ENCODE measurements at places on chromosomes 2 and 18.

- peak; percentile 31 for DNase-seq
Measured at GRCh38 chr2:26691881-26692278, 642 bp upstream of the KCNK3 start.

DNA sequence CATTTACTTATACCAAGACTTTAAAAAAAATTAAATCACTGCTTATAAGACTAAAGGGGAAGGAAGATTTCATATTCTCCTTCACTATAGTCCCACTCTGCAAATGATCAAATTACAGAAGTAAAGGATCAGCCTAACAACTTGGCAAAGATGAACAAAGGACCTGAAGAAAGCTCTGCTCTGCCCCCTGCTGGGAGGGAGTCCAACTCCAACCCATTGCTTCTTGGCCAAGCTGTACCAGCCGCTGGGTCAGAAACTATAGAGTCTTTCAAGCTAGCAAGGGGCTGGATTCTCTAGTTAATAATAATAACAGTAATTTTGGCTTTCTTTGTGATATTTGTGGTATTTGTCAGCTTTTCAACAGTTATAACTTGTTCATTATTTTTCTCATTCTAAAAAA lies 927.0 kb upstream of the CRIM1 start:
- DNase-seq, result no peak

DNA sequence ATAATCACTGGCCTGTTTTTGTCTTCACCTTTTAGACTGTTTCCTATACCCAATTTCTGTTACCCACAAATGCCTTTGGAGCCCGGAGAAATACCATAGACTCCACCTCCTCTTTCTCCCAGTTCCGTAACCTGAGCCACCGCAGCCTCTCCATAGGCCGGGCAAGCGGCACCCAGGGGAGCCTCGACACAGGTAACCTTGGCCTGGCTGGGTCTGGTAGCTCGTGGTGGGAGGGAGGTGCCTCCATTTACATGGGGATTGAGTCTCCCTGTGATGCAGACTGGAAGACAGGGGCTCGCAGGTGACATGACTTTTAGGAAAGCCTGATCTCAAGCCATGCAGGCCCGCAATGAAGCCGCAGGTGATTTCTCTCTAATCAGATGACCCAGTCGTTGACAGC lies 100.6 kb downstream of the CABLES1 start:
- no peak for DNase-seq

DNA sequence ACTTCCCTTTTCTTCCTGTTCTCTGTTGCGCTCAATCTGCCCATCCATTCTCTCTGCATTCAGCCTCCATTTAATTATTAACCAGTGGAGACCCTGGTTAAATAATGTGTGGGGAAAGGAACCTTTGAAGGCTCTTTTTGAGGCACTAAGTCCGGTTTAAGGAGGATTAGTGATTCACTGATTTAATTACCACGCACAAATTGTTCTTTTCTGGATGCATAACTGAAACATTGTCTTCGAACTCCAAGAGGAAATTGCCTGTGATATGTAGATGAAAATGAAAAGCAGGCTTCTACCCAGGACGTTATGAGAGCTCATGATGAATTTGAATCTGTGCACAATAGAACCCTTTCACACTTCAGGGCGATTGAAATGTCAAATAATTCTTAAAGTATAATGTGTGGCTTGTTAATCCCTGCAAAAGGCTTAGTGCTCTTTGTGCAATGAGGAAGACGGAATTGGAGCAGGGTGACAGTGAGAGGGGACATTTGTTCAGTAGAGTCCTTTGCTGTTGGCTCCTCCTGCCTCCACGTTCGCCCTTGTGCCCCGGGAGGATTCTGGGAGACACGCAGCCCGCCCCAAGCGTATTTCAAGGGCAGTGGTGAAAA lies 51.1 kb upstream of the ZNF236 start:
- no peak for DNase-seq

DNA sequence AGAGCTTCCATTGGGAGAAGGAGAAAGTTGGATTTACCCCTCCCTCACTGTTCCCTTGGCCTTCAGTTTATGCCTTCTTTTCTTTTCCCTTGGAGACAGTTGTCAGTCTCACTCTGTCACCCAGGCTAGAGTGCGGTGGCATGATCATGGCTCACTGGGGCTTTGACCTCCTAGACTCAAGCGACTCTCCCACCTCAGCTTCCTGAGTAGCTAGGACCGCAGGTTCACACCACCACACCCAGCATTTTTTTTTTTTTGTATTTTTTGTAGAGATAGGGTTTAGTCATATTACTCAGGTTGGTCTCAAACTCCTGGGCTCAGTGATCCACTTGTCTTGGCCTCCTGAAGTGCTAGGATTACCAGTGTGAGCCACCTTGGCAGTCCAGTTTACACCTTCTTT lies 49.9 kb downstream of the SLC9A4 start:
- DNase-seq, result no peak

- no peak for DNase-seq
Measured at GRCh38 chr18:3111523-3112240, 98.7 kb upstream of the LPIN2 start.

DNA sequence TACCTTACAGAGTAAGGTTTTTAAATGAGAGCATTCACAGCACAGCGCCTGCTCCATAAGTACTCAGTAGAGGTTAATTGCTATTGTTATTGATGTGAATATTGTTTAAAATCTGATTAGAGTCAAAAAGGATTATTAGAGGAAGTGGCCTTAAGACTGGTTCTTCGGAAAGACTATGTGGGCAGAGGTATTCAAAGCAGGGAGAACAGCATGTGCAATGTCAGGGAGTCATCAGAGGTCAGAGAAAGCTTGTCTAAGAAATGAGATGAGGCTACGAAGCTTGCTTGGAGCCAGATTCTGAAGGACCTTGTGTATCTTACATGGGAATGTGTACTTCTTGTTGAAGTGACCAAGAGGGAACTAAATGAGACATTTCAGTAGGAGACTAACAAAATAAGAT lies 49.8 kb downstream of the PMS1 start:
- DNase-seq, result no peak

Measured in GM13977 (cell line).